ENCODE measurements at places on chromosomes 5 and 9. TPM values are rescaled to one million over a fixed set of nuclear protein-coding genes. Genes with fewer than 3 reads are reported as not detected.

The SH3RF2 gene
- 4.2 TPM for total RNA-seq

The TTLL11 gene
- 6.1 TPM for total RNA-seq

The TPM2 gene
- total RNA-seq: 1,162 TPM

The NUDT12 gene
- 7.4 TPM for total RNA-seq

The TAF11L10 gene
- total RNA-seq: not detected

The MRNIP gene
- total RNA-seq: 6.6 TPM

The NR5A1 gene
- total RNA-seq: not detected

The FCN2 gene
- total RNA-seq: not detected

The EXD3 gene
- 5.4 TPM for total RNA-seq

The C1QTNF2 gene
- not detected for total RNA-seq

The GFPT2 gene
- 169 TPM for total RNA-seq

The ATP10B gene
- total RNA-seq: not detected

The ANKRD34B gene
- not detected for total RNA-seq

The STKLD1 gene
- total RNA-seq: 0.14 TPM

The RICTOR gene
- total RNA-seq: 74.7 TPM

The IL5 gene
- not detected for total RNA-seq

The RRAGA gene
- 47.9 TPM for total RNA-seq
